HFFc6 (cell line): ENCODE measurements at places on chromosomes 4 and X. TPM values are rescaled to one million over a fixed set of nuclear protein-coding genes. Genes with fewer than 3 reads are reported as not detected.

TMEM35A gene
- total RNA-seq, result 2.5 to 4.5 TPM (median 3.3 TPM) in 3 replicates

TKTL1 gene
- total RNA-seq, result not detected in 3 replicates

CDS1 gene
- total RNA-seq, result 0.06 to 0.42 TPM (median 0.07 TPM) in 3 replicates

TMEM31 gene
- not detected in 3 replicates for total RNA-seq

SSX2 gene
- not detected in 3 replicates for total RNA-seq

CCSER1 gene
- total RNA-seq, result not detected in 3 replicates

DACH2 gene
- not detected in 3 replicates for total RNA-seq

GLUD2 gene
- 0.30 to 0.40 TPM (median 0.31 TPM) in 3 replicates for total RNA-seq

SULT1B1 gene
- 0.02 TPM in 2 of 3 replicates, not detected in the other for total RNA-seq

PRRG3 gene
- total RNA-seq, result not detected in 3 replicates

SLC4A4 gene
- 17.2 and 24.7 TPM in 2 replicates for total RNA-seq

TLR10 gene
- not detected in 3 replicates for total RNA-seq

TRPC5OS gene
- total RNA-seq, result not detected in 3 replicates

CRMP1 gene
- total RNA-seq, result not detected in 3 replicates

ZNF732 gene
- total RNA-seq, result not detected in 3 replicates

TMEM156 gene
- 0.15 to 0.40 TPM (median 0.17 TPM) in 3 replicates for total RNA-seq

RIBC1 gene
- total RNA-seq, result 0.31 and 0.42 TPM in 2 replicates

CFAP99 gene
- not detected in 3 replicates for total RNA-seq

HTN1 gene
- not detected in 3 replicates for total RNA-seq

CENPVL2 gene
- total RNA-seq, result not detected in 3 replicates

EMCN gene
- total RNA-seq, result 0.11 to 0.43 TPM in 2 of 3 replicates, not detected in the other

SEC31A gene
- 350 and 376 TPM in 2 replicates for total RNA-seq

PHKA1 gene
- total RNA-seq, result 0.12 to 0.15 TPM in 2 of 3 replicates, not detected in the other
